ENCODE measurements at places on chromosomes 6 and 20.

DNA sequence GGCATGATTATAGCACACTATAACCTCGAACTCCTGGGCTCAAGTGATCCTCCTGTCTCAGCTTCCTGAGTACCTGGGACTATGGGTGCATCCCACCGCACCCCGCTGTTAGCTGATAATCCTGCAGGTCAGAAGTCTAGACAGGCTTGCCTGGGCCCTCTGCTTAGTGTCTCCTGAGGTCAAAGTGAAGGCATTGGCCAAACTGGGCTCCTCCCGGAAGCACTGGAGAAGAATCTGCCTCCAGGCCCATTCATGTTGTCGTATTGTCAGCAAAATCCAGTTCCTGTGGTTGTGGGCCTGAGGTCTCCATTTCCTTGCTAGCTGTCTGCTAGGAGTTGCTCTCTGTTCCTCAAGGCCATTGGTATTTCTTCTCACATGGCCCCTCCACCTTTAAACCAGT lies 6.3 kb upstream of the MROH8 start:
- DNase-seq, result peak; percentile 26

- DNase-seq, result no peak
Observed at GRCh38 chr20:3158968-3159431, 665 bp downstream of the FASTKD5 start.

DNA sequence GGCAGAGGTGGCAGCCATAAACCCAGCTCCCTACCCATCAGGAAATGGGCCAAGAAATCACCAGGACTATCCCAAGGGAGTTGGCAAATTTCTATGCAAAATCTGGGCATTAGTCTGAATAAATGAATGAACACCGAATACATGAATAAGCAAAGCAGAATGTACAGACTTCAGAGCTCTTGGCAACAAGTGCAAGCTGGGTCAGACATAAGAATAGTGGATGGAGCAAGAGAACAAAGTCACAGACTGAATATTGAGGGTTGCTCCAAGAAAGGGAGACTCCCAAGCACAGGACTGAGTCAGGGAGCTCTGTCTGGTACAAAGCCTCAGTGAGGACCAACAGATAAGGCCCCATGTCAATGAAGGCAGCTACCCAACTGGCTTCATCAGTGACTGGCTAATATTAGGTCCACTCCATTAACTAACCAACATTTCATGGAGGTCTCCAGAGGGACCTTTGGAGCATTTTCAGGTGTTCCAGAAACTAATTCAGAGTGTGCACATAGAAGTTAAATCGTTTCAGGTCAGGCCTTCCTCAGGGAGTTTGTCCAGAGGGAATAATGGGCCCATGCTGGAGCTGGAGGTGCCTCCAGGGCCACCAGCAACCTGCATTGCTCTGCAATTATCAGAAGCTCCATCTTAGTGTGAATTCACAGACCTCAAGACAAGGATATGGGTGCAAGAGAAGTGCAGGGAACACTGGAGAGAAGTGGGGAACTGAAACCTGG lies 191.5 kb upstream of the RALGAPA2 start:
- no peak for DNase-seq

GRCh38 chr20:2930538-2930937 lies 57.3 kb downstream of the PTPRA start:
- DNase-seq, result no peak

DNA sequence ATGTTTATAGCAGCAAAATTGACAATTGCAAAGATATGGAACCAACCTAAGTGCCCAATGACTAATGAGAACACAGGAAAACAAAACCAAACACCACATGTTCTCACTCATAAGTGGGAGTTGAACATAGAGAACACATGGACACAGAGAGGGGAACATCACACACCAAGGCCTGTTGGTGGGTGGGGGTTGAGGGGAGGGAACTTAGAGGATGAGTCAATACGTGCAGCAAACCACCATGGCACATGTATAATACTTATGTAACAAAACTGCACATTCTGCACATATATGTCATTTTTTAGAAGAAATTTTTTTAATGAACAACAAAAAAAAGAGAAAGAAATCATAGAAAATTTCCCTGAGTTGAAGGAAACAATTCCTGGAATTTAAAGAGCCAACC lies 3.9 kb downstream of the EPM2A start:
- no peak for DNase-seq

- DNase-seq, result peak; percentile 65
Observed at GRCh38 chr6:158408552-158409130, 96.4 kb downstream of the TULP4 start.

GRCh38 chr6:157376241-157376640 lies 4.7 kb upstream of the ZDHHC14 start:
- DNase-seq, result no peak

DNA sequence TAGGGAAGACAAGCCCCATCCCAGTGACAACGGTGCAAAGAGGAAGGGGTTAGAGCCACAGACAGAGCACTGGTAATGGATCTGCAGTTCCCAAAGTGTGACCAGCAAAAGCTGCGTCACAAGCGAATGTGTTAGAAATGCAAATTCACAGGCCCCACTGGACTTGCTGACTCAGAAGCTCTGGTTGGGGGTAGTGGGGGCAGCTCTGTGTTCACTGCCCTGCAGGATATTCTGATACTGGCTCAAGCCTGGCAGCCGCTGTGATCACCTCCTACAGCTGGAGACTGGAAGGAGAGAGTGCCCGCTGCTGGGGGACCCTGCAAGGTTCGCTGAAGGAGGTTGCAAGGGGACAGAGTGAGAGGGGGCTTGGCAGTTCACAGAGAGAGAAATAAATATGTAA lies 179.7 kb upstream of the CDH4 start:
- DNase-seq, result no peak

- no peak for DNase-seq
Observed at GRCh38 chr6:100952006-100952405, 70.9 kb upstream of the ASCC3 start.

GRCh38 chr6:89452281-89452680 lies 19.3 kb downstream of the ANKRD6 start:
- DNase-seq, result no peak

- no peak for DNase-seq
Observed at GRCh38 chr6:2103765-2104523, 141.5 kb downstream of the GMDS start.

- no peak for DNase-seq
Observed at GRCh38 chr6:168724669-168725570, 283.9 kb downstream of the SMOC2 start.

DNA sequence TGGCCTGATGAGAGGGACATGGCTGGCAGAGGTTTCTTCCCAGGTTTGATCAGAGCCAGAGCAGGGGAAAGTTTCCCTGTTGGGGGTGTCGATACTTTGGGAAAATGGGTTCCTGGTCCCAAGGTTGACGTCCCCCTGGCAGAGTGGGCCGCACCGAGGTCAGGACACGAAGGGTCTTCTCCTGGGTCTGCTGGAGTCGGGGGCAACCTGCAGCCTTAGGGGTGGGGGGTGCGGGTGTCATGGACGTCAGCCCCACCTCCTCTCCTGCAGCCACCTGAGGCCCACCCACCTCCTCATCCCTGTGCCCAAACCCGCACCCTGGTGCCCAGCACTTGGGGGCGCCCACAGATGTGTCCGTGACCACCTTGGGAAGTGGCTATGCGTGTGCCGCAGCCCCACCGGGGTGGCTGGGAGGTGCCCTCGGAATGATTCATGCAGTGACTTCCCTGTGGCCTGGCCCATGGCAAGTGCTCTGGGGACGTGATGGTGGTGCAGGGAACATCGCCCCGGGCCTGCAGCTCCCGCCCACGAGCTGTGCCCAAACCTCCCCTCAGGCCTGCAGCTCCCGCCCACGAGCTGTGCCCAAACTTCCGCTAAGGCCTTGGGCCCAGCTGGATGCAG lies 64.9 kb downstream of the YTHDF1 start:
- DNase-seq, result no peak

GRCh38 chr6:127533736-127534135 lies 14.6 kb upstream of the MTCL3 start:
- DNase-seq, result no peak

DNA sequence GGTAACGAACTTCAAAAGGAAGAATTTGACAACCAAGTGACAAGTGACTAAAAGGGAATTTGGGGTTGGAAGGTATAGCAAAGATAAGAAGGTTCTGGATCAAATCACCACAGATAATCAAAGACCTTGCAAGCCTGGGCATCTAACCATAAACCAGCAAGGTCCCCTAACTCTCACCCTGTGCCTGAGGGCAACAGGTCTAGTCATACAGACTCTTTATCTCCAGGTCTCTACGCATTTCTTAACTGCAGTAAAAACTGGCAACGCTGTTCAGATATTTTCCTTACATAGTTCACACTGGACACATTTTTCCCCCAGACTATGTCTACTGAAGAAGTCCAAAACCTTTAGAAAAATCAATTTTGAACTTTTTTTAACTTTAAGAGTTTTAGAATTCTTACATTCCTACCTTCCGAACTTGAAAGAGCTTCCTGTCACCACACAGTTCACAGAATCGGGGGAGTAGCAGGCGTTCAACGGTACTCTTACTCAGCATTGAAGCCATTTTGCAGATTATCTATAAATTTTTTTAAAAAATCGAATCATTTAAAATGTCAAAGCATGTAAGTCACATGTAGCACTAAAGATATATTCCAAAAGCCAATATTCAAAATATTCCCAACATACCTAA lies 23.0 kb upstream of the ANKRD60 start:
- DNase-seq, result no peak

DNA sequence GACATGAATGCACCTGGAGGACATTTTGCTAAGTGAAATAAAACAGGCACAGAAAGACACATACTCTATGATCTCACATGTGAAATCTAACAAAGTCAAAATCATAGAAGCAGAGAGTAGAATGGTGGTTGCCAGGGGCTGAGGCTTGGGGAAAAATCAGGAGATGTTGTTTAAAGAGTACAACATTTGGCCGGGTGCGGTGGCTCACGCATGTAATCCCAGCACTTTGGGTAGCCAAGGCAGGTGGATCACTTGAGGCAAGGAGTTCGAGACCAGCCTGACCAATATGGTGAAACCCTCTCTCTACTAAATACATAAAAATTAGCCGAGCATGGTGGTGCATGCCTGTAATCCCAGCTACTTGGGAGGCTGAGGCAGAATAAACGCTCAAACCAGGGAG lies 26.0 kb upstream of the LOC128125822 start:
- no peak for DNase-seq

DNA sequence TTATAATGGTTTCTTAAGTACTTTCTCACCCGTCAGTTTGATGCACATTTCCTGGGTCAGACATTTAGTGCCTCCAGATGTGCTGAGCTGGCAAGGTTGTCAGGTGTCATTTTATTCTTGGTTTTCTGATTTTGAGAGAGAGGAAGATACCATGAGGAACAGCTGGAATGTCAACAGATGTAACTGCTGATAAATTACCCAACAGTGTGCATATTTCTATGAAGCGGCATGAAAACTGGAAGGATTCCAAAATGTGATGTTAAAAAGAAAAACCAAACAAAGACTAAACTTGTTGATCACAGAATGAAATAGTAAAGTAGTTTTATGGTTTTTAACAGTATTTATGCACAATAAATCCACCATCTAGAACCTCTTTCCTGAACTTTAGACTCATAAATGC lies 447.3 kb downstream of the HDGFL1 start:
- no peak for DNase-seq

GRCh38 chr6:126300126-126300525 lies 39.8 kb upstream of the CENPW start:
- no peak for DNase-seq

DNA sequence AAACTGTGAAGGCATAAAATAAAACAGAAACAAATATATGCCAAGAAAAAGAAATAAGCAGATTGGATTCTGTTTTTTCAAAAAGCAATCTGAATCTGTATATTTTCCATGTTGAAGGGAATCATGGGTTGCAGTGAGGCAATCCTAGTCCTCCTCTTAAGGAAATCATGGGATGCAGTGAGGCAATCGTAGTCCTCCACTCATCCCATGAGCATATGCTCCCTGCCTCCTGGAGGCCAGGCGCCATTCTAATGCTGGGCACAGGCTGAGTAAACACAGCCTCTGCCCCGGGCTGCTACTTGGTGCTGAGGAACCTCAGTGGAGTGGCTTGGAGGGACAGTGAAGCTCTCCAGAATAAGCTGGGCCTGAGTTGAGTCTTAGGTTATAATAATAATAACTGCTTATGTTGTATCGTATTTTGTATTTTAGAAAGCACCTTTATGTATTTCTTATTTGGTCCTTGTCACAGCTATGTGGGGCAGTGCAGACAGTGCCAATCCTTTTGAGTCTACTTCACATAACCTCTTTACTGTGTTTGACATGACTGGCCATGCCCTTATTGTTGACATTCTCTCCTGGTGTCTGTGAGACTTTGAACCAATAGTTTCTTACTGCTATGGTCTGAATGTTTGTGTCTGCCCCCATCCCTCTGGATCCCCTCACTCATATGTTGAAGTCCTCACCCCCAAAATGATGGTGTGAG lies 56.6 kb upstream of the CITED2 start:
- DNase-seq, result no peak

DNA sequence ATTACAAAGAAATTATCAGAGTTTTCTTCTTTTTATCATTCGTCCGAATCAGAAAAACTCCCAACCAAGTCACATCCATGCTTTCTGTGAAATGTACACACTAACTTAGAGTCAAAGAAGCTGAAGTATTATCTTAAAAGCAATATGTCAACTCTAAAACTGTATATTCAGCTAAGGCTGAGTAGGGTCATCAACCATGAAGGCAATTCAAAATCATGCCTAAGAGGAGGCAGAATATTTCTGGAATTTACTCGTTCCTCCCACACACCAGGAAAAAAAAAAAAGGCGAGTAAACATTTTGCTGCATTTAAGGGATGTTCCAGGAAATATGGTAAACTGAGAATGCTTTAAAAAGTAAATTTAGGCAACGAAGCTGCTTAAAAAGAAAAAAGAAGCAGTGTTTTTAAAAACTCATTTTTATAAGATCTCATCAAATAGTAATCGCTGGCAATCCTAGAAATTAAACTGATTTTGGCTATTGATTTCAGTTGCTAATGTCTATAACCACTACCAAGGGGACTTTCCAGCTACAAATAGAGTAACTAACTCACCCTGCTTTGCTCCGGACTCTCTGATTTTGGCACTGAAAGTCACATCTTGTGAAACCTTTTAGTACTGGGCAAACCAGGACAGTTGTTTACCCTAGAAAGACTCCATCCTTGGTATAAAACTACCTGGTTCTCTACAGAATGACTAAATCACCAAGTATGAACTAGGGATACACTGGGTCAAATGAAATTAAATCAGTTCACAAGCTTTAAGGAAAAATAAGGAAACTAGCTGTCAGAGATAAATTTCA lies 82.8 kb downstream of the MBOAT1 start:
- no peak for DNase-seq

DNA sequence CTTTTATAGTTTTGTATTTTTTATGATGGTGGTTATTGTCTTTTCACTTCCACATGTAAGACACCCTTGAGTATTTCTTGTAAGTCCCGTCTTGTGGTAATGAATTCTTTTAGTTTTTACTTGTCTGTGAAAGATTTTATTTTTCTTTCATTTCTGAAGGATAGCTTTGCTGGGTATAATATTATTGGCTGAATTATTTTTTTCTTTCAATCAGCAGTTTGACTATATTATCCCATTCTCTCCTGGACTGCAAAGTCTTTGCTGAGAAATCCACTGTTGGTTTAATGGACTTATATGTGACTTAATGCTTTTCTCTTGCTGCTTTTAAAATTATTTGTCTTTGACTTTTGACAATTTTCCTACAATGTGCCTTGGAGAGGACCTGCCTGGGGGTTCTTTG lies 13.8 kb downstream of the KIF25 start:
- no peak for DNase-seq

GRCh38 chr6:119764927-119765681 lies 415.5 kb upstream of the MAN1A1 start:
- no peak for DNase-seq
